ENCODE measurements at places on chromosomes 6 and 20. TPM values are rescaled to one million over a fixed set of nuclear protein-coding genes. Genes with fewer than 3 reads are reported as not detected.

XKR7 gene
- polyA plus RNA-seq = 0.02 TPM

HLA-DOB gene
- polyA plus RNA-seq = 40.1 TPM

GSTA1 gene
- 1.8 TPM for polyA plus RNA-seq

CST8 gene
- not detected for polyA plus RNA-seq

ATP9A gene
- 4.7 TPM for polyA plus RNA-seq

LSM2 gene
- 76.8 TPM for polyA plus RNA-seq

CAGE1 gene
- 0.02 TPM for polyA plus RNA-seq

SLC22A7 gene
- polyA plus RNA-seq = 0.16 TPM

CNR1 gene
- polyA plus RNA-seq = 2.6 TPM

PTPRT gene
- 2.4 TPM for polyA plus RNA-seq

CLIC5 gene
- 2.1 TPM for polyA plus RNA-seq

EYA4 gene
- 9.5 TPM for polyA plus RNA-seq

RSPH9 gene
- 0.25 TPM for polyA plus RNA-seq

TAB2 gene
- 34.3 TPM for polyA plus RNA-seq

RNF182 gene
- 1.4 TPM for polyA plus RNA-seq

FOXF2 gene
- 0.30 TPM for polyA plus RNA-seq

OR2J3 gene
- polyA plus RNA-seq = 0.05 TPM

LST1 gene
- 32.4 TPM for polyA plus RNA-seq

DNMT3B gene
- polyA plus RNA-seq = 1.3 TPM

BMP7 gene
- 2.4 TPM for polyA plus RNA-seq

C20orf204 gene
- polyA plus RNA-seq = 8.2 TPM

MUC22 gene
- polyA plus RNA-seq = 0.02 TPM

BPIFA1 gene
- polyA plus RNA-seq = 6.0 TPM

RBPJL gene
- 0.07 TPM for polyA plus RNA-seq

FRMD1 gene
- polyA plus RNA-seq = 1.3 TPM

CMTR1 gene
- polyA plus RNA-seq = 32.2 TPM

DEFB121 gene
- not detected for polyA plus RNA-seq

SPATS1 gene
- polyA plus RNA-seq = 0.09 TPM

GGT7 gene
- 19.4 TPM for polyA plus RNA-seq

GABRR1 gene
- 0.07 TPM for polyA plus RNA-seq

MAK gene
- polyA plus RNA-seq = 0.11 TPM

FOXQ1 gene
- polyA plus RNA-seq = 6.3 TPM

SCRT2 gene
- polyA plus RNA-seq = under 0.01 TPM

CDKN1A gene
- 81.2 TPM for polyA plus RNA-seq

TBXT gene
- polyA plus RNA-seq = 0.02 TPM

SYCP2L gene
- polyA plus RNA-seq = 0.43 TPM

IRF4 gene
- polyA plus RNA-seq = 7.5 TPM

MEI4 gene
- 0.05 TPM for polyA plus RNA-seq

SRMS gene
- 0.05 TPM for polyA plus RNA-seq

ZBTB24 gene
- 9.2 TPM for polyA plus RNA-seq

ZSCAN12 gene
- polyA plus RNA-seq = 4.1 TPM

RFX6 gene
- polyA plus RNA-seq = 0.05 TPM

PTK7 gene
- polyA plus RNA-seq = 101 TPM

CABLES2 gene
- polyA plus RNA-seq = 3.5 TPM

All from thymus (tissue), 14 donors.